T-helper 9 cell (primary cell): ENCODE measurements at places on chromosomes 4 and X.

GRCh38 chr4:48493452-48494100, 3.5 kb downstream of the ZAR1 start:
- no peak for DNase-seq

- DNase-seq = no peak
Measured at GRCh38 chr4:174314770-174315169, 31.1 kb downstream of the CEP44 start.

- DNase-seq = no peak
Measured at GRCh38 chr4:85807247-85807950, 332.4 kb downstream of the ARHGAP24 start.

- DNase-seq = no peak
Measured at GRCh38 chr4:53763813-53764597, 172.7 kb upstream of the LNX1 start.

GRCh38 chrX:132033166-132033565, 10.1 kb downstream of the STK26 start:
- no peak for DNase-seq

DNA sequence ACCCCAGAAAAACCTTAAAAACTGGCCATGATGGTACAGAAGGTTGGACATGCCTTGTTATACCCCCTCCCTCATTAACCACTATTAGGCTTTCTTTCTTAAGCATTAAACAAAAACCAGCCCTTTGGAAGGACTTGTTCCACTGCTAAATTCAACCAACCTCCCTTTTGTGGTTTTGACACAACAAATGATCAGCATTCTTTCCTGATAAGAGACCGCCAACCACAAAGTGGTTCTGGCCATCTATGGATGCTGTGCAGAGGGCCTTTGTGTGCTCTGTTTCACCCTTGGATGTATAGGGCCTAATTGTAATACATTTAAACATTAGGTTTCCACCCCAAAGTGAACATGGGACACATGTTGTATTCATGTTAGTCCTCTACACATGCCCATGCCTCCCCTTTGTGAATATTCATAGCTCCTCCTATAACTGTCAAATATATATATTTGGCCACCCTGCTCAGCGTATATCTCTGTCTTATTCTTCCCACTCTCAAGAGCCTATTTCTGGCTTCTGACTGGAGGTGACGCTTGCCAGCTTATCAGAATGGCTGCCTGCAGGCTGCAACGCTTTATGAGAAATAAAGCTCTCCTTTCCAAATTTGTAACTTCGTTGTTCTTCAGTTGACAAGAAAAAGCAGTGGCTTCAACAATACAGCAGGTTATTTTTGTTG, 126.6 kb downstream of the NPNT start:
- DNase-seq = no peak

GRCh38 chr4:90142081-90142480, 14.9 kb downstream of the CCSER1 start:
- DNase-seq = no peak

DNA sequence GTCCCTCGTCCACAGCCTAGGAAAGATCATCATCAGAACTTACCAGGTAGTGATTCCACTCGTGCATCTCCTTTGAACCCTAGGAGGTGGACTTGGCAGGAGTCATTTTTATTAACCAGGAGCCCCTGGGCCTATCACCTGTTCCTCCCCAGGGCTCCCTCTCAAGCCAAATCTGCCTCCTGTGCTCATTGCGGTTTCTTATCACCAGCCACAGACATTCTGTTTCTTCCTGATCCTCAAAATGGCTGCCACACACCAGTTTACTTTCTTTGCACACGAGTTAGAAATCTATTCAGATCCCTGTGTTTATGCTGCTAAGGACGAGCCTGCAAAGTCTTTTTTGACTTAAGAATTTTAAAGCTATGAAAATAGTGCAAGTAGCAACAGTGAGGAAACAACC, 354.5 kb upstream of the BOD1L1 start:
- DNase-seq = no peak

DNA sequence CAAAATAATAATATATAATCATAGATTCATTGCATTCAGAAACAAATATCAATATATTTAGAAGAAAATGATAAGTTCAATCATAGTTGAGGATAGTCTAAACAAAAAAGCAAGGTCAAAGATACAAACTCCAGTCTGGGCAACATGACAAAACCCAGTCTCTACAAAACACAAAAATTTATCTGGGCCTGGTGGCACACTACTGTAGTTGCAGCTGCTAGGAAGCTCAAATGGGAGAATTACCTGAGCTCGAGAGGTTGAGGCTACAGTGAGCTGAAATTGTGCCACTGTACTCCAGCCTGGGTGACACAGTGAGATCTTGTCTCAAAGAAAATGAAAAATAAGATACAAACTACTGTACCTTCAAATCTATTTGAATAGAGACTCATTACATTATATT, 52.7 kb upstream of the ANXA10 start:
- no peak for DNase-seq

DNA sequence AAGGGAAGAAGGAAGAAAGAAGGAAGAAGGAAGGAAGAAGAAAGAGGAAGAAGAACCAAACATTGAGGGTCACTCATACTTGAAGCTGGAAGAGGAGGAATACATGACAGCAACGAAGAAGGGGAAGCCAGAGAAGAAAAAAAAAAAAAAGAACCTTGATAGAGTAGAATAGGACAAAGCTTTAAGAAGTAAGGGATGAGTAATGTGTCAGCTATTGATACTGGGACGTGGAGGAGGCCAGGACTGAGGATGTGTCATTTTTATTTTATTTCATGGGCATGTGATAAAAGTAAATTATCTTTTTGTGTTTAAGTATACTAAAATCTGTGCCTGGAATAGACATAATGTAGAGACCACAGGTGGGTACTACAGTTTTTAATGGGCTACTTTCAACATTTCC, 6.4 kb downstream of the EDA2R start:
- no peak for DNase-seq

DNA sequence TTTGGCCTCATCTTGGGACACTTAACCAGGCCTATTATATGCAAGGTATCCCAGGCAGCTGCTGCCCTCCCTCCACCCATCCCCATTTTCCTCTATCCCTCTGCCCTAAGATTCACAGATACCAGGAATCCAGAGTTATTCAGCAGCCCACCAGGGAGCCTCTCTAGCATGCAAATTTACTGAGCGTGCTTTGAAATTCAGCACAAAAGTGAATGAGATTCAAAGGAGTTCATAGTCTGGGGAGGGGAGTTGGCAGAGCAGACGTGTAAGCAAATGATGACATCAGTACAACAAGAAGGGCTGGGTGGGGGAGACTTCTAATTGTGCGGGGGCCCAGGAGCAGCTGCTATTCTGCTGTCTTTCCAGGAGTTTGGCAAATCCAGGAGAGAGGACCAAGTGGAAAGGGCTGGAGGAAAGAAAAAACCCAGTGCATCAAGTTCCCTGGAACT, 1.7 kb upstream of the MTM1 start:
- DNase-seq = no peak

DNA sequence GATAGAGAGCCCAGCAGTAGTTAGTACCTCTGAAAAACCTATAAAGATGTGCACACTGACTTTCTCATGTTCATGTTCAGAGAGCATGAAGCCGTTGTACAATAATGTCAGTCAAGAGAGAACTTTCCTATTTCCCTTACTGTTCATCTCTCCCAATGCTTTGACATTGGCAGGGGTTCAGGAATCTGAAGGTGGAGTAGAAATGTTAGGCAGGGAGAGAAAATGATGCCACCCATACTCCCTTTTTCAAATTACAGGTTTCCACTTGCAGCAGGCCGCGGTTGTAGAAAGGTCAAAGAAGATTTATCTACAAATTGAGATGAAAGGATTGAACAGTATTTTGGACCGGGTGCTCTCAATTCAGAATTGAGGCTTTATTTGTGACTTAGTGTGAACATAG, 84.3 kb downstream of the DCAF8L2 start:
- DNase-seq = no peak

DNA sequence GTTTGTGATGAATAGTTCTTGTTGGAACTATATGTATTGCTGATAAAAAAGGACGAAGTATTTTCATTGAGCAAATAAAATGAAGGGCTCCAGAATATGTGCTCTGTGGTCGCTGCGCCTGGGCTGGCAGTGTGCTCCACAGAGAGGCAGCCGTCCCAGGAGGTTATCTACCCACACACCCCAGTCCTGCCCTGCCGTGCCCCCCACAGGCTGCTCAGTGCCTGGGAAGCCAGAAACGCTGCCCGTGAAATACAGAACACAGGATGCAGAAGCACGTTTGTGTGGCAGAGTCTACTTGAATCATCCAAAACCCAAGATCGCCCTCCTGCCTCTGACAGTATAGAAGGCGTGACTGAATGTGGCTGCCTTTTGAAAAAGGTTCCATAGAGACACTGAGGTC, 1.4 kb downstream of the CLDN22 start:
- no peak for DNase-seq

GRCh38 chrX:10892621-10893225, 218.4 kb upstream of the HCCS start:
- DNase-seq = no peak

DNA sequence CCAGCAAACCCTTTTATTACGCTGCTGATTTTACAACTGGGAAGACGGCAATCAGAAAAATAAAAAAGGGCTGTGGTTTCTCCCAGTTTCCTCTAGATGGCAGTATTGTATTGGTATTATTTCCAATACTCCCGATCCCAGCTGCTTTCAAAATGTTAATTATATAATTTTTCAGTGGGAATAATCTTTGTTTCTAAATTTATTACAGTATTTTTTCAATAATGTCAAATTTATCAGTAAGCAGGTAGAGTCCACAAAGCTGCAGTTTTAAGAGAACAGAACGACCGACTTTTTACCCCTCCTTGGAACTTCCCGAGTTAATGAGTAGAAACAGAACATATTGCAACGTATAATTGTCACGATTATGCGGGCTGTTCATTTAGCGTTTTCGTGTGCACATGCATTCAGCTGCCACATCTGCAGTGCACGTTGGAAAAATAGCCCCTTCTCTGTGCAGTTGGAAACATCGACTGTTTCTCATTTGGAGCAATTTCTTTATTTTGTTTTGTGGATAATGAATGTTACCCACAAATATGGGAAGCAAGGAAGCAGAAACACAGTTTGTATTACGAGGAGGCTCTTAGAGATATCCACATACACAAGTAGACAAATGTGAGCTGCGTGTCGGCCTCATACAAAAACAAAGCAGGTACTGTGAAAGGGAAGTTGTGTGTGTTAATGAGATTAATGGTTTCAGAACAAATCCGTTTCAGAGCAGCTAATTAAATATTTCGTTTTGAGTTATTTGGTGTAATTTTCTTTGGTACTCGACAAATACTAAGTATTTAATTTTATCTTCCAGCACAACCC, 188.0 kb downstream of the STIM2 start:
- no peak for DNase-seq

DNA sequence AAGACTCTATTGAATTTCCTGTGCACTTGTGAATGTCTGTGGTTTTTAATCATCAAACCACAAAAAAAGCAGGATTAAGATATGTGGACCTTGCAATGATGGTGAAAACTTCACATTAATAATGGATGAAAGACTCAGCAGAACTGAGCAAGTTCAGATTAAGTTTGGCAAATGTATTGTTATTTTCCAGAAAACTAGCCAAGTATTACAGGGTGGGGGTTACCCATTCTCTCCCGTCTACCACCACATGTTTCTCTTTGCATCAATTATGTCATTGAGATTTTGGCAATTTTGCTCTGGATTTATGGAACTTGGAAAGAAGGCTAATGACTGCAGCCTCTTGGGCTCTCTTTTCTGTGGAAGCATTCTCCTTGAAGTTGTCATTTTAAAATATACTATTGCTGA, 577.1 kb downstream of the ANKRD50 start:
- no peak for DNase-seq

- no peak for DNase-seq
Measured at GRCh38 chr4:7499661-7500060, 64.9 kb upstream of the PSAPL1 start.

- no peak for DNase-seq
Measured at GRCh38 chr4:89299153-89299791, 8.3 kb downstream of the GPRIN3 start.

- no peak for DNase-seq
Measured at GRCh38 chr4:19472666-19473065, 779.0 kb upstream of the SLIT2 start.

- no peak for DNase-seq
Measured at GRCh38 chr4:70940134-70940533, 38.0 kb downstream of the MOB1B start.

GRCh38 chrX:10800796-10801195, 180.4 kb upstream of the MID1 start:
- no peak for DNase-seq

DNA sequence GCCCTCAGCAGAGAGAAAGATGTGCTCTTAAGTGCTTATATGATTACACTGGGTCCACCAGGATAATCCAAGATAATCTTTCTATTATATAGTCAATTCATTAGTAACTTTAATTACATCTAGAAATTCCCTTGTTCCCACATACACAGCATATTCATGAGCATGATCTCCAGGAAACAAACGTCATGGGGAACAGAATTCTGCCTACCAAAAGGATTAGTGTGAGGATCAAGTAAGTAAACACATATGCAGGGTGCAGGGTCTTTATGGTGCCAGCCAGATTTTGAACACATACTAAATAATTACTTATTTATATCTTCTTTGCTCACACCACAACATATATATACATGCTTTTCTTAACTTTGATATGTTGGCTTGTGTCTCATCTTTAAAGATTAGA, 169.1 kb downstream of the KCTD8 start:
- DNase-seq = no peak

DNA sequence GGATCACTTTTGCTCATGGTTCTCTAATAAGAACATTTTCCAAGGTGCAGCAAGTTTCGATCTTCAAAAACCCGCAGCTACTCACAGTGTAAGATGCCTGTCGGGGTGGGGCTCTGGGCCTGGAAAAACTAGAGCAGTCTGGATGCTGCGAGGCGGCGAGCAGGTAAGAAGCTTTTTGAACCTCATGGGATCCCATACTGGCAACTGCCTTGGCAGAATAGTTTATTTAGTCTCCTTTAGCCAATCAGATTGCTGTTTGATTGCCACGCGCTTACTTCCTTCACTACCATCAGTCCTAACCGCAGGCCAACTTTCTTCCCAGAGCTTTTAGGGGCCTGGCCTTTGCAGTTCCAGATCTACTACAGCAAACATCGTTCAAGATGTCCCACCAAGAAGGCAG, 61.3 kb upstream of the MAGEB10 start:
- no peak for DNase-seq

DNA sequence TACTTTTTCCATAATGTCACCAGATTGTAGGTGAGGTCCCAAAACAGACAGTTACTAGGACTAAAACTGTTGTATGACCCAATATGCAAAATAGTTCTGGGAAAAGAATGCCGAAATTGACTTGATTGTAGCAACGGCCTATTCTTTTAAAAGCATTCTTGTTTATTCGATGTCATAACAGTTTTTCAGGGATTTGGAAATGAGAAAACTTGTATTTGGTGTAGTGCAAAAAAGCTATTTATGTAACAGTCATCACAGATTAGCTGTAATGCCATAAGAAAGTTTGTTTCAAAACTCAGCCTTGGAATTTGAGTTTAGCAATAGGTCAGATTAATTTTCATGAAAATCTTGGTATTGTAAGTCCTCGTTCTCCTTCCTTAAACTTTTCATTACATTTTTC, 69.2 kb upstream of the DIAPH2 start:
- no peak for DNase-seq

DNA sequence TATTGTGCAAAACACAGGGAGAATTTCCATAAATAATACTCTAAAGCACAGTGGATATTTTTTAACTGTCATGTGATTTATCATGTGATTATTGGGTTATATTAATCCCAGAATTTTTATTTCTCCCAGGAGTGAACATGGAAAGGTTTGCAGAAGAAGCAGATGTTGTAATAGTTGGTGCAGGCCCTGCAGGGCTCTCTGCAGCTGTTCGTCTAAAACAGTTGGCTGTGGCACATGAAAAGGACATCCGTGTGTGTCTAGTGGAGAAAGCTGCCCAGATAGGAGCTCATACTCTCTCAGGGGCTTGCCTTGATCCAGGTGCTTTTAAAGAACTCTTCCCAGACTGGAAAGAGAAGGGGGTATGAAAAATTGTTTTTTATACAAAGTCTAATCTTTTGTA, 10.0 kb downstream of the ETFDH start:
- no peak for DNase-seq
